Right lung (tissue), 10 donors: ENCODE measurements at places on chromosomes 13 and 19.

- DNase-seq: no peak
Measured at GRCh38 chr19:39971380-39972035, 543 bp downstream of the PSMC4 start.

GRCh38 chr13:26062853-26063444 is 11.1 kb upstream of the SHISA2 start:
- DNase-seq: peak; percentile 55

DNA sequence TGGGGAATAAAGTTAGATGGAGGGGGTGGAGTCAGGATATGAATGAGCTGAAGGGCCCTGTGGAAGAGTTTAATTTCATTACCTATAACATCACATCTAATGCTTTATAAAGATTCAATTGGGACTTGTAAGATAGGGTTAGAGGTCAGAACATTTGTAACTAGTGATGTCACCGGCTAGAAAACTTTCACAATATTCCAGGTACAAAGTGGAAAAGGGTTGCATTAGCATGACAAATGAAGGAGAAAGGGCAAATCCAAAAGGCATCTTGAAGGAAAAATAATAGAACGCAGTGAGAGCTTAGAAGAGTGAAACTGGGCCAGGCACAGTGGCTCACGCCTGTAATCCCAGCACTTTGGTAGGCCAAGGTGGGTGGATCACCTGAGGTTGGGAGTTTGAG is 7.6 kb downstream of the MBNL2 start:
- DNase-seq: no peak

DNA sequence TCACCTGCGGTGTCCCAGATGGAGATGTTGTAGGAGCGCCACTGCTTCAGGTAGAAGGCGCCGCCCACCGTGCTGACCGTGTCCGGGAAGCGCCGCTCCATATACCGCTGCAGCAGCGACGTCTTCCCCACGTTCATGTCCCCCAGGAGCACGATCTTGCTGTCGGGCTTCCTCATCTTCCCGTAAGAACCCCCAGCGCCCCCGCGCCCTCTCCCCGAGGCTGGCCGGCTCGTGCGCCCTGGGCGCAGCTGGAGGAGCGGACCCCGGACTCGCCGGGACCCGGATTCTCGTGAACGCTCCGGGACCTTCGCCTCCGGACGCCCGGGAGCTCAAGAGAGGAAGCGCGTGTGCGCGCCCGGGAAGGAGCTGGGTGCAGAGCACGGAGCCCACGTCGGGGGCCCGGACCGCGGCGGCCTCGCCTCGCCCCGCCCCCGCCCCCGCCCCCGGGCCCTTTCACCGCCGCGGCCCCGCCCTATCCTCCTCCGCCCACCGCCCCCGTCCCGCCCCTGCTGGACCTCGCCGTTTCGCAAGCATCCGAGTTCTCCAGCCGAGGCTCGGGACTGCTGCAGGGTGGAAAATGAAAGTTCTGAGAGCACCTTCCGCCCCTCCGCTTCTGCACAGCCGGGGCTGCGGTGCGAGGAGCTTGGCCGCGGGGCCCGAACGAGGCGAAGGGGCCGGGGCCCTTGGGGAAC is at the start of gene RAB20:
Gene RAB20 (minus strand): TSS at position 379 of the 692 bp plus-strand sequence. CDS start 203 bp downstream, at position 176.
- peak; percentile 86 for DNase-seq

- DNase-seq: no peak
Measured at GRCh38 chr13:38394777-38395496, 45.3 kb downstream of the UFM1 start.

GRCh38 chr19:1220976-1221903 is 15.7 kb downstream of the STK11 start:
- no peak for DNase-seq

DNA sequence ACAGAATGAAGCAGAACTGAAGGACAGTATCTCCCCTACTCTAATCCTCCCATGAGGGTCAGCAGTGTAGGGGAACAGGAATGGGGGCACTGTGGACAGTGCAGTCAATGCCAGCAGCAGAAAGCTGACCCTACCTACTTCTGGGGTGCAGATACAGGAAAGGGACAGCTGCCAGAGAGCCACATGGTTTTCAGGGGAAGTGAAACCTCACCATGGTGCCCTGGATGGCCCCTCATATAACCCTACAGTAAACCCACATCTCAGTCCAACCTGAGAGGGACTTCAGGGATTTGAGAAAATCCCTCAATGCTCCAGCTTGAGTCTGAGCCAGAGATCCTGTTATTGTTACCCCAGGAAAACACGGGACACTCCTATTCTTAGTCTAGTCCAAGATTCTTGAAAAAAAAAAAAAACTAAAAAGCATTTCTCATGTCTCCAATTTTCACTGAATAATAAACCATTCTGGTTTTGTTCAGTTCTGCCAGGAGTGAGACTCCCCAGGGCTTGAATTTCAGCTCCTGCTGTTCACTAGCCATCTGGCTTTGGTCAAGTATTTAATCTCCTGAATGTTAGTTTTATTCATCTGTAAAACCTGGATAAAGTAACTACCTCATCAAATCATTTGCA is 511.6 kb upstream of the ARGLU1 start:
- no peak for DNase-seq

DNA sequence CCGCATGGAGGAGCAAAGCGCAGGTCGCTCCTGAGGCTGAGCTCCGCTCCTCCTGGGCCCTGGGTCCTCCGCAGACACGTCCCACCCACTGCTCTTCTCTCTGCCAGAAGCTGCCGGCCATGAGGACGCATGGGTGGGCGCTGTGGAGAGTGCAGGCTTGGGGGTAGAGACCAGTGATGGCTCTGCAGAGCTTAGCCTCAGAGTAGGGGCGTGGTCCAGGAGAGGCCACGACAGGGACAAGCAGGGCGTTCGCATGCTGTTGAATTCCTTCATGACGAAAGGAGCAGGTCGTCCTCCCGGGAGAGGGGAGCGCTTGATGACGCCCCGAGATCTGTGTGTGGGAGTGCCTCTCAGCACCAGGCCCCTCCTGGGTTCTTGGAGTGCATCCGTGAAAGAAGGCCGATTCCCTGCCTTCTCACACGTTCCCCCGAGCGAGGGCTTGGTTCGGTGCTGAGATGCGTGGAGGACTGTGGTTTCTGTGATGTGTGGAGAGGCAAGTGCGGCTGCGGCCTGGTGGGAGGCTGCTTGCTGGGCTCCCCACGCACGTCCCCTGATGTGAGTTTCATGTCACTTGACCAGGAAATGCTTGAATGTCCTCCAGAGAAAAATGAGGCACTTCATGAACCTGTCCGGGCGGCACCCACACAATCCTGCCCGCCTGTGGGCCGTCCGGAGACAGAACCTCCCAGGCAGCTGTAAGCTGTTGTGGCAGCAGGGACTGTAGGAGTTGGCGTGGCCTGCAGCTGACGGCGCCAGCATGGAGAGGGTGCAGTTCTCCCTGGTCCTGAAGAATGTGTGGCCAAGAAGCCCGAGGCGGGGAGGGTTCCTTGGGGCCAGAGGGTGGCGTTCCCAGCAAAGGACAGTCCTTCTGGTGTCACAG is 4.5 kb downstream of the SF3A2 start:
- DNase-seq: no peak

GRCh38 chr13:97945792-97946419 is 7.6 kb upstream of the IPO5 start:
- DNase-seq: no peak

DNA sequence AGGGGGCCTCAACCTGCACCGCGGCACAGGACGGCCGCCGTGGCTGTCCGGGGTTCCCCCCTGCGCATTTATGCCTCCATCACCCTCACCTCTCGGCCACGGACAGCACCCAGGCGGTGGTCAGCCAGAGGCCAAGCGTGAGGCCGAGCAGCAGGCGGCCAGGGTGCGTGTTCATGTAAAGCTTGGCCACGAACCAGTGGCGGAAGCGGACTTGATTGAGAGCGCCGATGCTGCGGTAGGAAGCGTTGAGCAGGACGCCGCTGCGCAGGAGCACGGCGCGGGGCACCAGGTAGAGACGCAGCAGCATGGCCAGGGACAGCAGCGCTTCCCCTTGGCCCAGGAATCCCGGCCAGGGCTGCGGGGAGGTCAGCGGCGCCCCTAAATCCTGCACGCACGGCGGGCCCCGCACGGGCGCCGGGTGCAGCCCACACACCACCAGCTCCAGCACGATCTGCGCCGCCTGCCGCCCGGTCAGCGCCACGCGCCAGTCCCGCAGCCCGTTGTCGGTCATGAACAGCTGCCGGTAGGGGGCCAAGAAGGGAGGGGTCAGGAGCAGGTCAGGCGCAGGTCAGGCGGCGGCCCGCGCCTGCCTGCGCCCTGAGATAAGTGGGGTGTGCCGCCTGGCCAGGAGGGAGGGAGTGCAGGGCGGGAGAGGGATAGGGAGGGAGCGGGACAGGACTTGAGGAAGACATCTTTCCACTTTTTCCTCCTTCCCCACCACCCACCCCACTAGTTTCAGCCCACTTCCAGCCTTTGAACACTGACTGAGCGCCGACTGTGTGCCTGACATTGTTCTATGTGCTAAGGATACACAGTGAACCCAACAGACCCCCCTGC is 6.5 kb downstream of the KCNN4 start:
- peak; percentile 48 for DNase-seq

DNA sequence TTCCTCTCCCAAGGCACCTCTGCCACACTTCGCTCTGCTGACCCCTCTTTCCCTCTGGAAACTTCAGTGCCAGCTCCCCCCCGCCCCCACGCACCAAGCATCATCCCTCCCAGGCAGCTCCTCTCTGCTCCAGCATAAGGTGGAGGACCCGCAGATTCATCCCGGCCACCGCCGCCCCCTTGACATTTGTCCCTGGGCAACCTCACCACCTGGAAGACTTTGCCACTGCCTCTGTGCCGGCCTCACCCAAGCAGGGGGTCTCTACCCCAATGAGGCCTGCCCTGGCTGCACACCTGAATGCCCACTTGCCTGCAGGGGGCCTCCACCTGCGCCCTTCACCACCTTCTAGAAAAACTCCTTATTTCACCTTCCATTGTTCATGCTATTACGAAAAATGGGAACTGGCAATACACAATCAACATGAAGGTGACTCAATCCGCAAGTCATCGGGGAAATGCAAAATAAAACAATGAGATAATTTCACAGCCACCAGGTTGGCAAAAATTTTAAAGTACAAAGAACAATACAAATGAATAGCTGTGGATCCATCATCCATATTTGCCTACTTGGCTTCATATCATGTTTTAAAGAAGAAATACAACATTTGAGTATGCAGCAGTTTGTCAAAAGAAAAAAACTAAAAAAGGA is 21.9 kb downstream of the CCNE1 start:
- DNase-seq: no peak

- no peak for DNase-seq
Measured at GRCh38 chr19:45354241-45354842, 13.8 kb downstream of the KLC3 start.

- DNase-seq: no peak
Measured at GRCh38 chr13:75175575-75175974, 306.4 kb downstream of the TBC1D4 start.

DNA sequence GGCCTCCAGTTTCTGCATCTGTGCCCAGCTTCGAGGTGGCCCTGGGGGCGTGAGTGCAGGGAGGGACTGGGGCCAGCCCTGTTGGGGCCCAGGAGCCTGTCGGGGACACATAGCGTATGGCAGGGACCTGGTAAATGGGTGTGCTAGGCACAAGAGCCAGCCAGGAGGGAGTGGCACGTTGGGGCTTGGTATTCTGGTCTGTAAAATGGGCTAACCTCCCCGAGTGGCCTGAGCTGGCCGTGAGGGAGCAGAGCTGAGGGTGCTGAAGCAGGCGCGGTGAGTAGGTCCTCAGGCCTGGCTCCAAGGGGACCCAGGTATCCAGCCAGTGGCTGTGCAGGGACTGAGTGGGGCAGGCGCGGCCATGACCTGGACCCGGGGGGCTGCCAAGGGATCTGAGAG is 4.3 kb downstream of the PTOV1 start:
- DNase-seq: no peak

- DNase-seq: no peak
Measured at GRCh38 chr13:99279637-99280036, 21.5 kb upstream of the GPR18 start.

- no peak for DNase-seq
Measured at GRCh38 chr13:57665481-57665880, 33.9 kb downstream of the PCDH17 start.

GRCh38 chr19:35562336-35562735 is 1.1 kb downstream of the ATP4A start:
- DNase-seq: no peak
